ENCODE measurements at places on chromosomes 13 and 19. TPM values are rescaled to one million over a fixed set of nuclear protein-coding genes. Genes with fewer than 3 reads are reported as not detected.

SLITRK6 gene
- total RNA-seq = 17.8 TPM

SPTBN4 gene
- 0.28 TPM for total RNA-seq

VSTM2B gene
- total RNA-seq = not detected

SLC15A1 gene
- 0.33 TPM for total RNA-seq

FCHO1 gene
- total RNA-seq = 4.1 TPM

CEACAM19 gene
- total RNA-seq = 4.4 TPM

IL11 gene
- total RNA-seq = 6.1 TPM

CBLC gene
- total RNA-seq = 86.0 TPM

ZNF541 gene
- not detected for total RNA-seq

PRKCG gene
- total RNA-seq = not detected

MEIOSIN gene
- total RNA-seq = not detected

FGF14 gene
- total RNA-seq = not detected

FCAR gene
- not detected for total RNA-seq

ELAVL1 gene
- 49.2 TPM for total RNA-seq

MCEMP1 gene
- total RNA-seq = not detected

MBD3L3 gene
- not detected for total RNA-seq

FFAR1 gene
- not detected for total RNA-seq

MUC16 gene
- total RNA-seq = 0.85 TPM

Data from airway epithelial cell (primary cell).